ENCODE measurements at places on chromosomes 1 and 21.

GRCh38 chr1:92483610-92484471 is 2.9 kb downstream of the GFI1 start:
- peak; percentile 65 for DNase-seq

DNA sequence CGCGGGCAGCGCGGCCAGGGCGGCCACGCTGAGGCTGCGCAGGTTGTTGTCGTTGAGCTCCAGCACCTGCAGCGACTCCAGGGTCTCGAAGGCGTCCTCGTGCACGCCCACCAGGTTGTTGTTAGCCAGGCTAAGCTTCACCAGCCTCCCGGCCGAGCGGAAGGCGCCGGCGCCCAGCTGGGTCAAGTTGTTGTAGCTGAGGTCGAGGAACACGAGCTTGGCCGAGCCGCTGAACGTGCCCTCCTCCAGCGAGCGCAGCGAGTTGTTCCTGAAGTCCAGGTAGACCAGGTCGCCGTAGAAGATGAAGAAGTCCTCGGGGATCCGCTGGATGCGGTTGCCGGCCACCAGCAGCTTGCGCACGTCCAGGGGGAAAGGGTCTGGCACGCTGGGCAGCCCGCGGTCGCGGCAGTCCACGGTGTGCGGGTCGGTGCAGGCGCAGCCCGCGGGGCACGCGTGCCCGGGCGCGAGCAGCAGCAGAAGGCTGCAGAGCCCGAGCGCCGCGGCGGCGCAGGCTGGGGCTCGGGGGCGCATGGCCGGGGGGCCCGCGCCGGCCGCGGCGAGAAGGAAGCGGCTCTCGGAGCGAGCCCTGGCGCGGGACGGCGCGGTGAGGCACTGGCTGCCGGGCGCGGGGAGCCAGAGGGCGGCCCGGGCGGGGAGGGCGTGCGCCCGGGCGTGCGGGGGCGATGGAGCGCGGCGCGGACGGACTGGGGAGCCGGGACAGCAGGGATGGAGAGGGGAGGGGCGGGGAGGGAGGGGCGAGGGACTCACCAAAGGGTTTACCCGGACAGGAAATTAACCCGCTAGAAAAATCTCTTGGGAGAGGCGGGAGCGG is 524 bp downstream of the LRRC38 start:
- no peak for DNase-seq

DNA sequence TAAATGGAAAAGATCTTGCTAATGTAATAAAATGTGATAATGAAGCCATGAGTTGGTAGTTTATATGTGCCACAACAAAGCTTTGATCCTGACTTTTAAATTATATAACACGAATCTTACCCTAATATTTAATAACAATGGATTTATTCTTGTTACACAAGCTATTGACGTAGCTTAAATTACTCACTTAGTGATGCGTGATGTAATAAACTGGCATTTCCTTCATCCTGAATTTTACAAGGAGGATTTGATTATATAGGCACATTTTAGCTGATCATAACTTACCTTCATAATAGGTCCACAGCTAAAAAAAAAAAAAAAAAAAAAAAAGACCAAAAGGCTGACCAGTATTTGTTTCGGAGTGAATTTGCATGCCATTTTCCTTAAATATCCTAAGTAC is 76.2 kb upstream of the IVNS1ABP start:
- no peak for DNase-seq

- DNase-seq = no peak
Measured at GRCh38 chr1:2981388-2981787, 39.9 kb upstream of the ACTRT2 start.

DNA sequence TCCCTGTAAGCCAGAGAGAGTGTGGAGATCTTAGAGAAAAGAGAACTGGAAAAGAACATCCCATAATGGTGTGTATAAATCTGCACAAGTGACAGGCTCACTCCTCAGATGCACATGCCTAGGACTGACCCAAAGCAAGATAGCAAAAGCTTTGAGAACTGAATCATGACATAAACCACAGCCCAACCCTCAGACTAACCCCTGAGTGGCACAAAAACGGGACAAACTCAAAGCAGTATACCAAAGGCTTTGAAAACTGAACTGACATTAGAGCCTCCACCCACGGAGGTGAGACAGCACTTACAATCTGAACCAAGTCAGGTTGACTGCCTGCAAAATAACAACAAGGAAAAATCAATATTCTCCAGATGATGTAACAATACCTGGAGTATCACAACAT is 70.8 kb downstream of the TIAM1 start:
- no peak for DNase-seq

- no peak for DNase-seq
Measured at GRCh38 chr1:68301471-68302001, 69.2 kb upstream of the WLS start.

DNA sequence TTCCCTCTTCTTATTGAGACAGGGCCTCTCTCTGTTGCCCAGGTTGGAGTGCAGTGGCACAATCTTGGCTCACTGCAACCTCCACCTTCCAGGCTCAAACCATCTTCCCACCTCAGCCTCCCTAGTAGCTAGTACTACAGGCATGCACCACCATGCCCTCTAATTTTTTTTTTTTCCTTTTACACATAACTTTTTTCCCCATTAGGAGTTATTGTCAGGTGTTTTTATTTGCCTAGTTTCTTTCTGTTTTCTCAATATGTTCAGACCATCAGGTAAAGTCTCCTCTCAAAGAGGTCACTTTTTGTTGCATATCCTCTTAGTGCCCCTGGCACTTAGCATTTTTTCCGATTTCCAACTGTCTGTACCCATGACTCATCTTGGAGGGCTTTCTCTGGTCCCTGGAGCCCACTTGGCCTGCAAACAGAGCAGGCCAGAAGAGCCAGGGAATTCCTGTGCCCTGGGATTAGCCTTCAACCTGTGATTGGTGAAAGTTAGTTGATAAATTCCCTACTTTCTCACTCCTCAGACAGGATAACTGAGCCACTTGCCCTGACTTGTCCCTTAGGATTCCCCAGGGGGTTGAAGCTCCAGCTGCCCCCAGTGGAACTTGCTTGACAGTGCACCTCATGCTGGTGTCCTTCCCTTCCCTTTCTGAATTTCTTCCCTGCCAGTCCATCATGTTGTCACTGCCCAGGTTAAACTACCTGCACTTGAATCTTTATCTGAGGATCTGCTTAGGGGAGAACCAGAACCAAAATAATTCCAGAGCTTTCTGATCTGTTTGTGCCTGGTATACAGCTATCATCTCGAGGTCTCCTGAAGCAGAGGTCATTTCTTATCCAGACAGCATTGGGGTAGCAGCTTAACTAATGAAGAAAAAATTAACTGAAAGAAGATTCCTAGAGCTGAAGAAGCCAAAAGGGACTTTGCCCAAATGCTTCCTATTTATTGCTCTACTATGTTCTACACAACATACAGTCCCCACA is 2.4 kb downstream of the NTPCR start:
- no peak for DNase-seq

GRCh38 chr1:152870831-152871730 is 7.0 kb upstream of the SMCP start:
- no peak for DNase-seq

- DNase-seq = peak; percentile 16
Measured at GRCh38 chr1:15352128-15352957, 57.3 kb upstream of the EFHD2 start.
